AG10803 (cell line): ENCODE measurements at places on chromosomes 3 and 15.

- no peak for DNase-seq
Measured at GRCh38 chr3:153394017-153394416, 232.0 kb downstream of the RAP2B start.

DNA sequence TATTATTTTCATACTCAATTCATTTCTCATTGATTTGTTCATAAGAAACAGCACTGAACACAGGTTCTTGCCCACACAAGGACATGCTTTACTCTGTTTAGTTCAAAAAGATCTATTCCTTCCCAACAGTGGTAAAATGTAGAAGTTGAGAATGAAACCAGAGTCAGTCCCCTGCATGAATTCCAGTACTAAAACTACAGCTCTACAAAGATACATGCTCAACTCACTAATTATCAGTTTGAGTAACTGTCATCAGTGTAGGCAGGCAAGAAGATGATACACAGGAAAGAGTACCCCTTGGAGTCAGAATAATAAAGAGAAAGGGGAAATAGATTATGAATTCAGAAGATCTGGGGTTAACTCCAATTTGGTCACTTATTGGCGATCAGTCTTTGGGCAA, 43.2 kb downstream of the NR2E3 start:
- no peak for DNase-seq

GRCh38 chr3:149481056-149481455, 6.6 kb downstream of the TM4SF4 start:
- no peak for DNase-seq

DNA sequence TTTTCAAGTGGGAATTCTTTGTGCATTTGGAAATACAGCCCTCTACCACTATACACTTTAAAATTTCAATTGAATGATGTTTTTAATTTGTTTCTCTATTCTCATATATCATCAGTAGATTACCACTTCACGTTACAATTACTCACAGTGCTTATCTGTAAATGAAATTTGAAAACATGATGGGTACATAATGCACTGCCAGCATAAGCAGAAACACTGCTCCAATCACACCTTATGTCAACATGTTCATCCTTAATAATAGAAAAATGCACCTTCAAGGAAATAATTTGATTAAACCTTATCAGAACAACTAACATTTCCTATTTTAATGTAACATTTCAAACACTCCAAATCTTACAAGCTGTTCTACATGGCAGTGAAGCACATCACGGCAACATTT, 718.4 kb downstream of the GBE1 start:
- DNase-seq: no peak

DNA sequence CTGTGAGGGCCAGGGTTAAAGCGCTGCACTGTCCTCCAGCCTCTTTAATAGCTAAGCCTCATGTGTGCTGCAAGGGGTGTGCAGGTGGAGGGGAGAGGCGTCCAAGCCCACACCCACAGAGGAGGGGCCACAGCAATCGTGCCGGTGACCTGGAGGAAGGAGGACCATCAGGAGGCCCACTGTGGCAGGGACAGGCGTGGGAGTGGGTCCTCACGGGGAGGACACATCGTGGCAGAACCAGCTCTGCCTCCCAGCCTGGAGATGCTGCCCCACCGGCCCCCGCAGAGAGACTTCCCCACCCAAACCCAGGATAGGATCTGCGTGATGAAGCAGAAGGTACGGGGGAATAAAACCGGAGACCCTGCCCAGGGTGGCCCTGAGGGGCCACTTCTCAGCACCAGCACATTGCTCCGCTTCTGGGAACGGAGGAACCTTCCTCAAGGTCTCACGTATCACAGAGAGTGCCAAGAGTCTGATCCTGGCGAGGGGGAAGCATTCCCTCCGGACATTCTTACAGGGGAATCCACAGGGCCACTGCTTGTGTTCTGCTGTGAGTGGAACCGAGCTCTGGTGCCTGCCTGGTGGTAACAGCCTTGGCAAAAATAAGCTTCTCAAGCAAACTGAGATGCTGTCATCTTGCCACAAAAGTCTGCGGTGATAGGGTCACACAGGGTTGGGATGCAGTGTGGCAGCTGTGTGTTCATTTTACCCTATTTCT, 199.8 kb downstream of the XXYLT1 start:
- DNase-seq: no peak
